NCI-H510A treated with DMSO at 0.1 percent for 48 hours (cell line): ENCODE measurements at places on chromosomes 12 and 14.

DNA sequence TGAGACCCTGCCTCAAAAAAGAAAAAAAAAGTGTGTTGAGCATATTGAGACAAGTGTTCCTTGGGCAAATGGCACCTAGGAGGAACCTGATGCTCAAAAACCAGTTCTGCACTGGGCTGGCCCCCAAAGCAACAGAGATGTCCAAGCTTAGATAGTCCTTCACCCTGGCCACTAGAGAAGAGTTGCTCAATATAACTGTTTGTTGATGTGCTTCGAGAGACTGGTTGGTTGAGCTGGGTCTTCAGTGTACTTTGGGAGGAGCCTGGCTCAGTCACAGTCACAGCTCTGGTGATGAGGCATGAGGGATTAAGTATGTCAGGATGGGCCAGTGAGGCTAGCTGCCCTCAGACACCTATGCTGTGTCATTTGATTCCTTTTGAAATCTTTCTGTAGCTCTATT lies 38.0 kb downstream of the SLC2A14 start:
- DNase-seq = no peak

GRCh38 chr14:99676657-99677056 lies 7.4 kb upstream of the CYP46A1 start:
- no peak for DNase-seq

GRCh38 chr12:113381220-113381619 lies 22.5 kb downstream of the SDS start:
- DNase-seq = no peak

- DNase-seq = no peak
Observed at GRCh38 chr14:88089445-88089844, 84.5 kb downstream of the GPR65 start.
